ENCODE measurements at places on chromosomes 12 and 14.
A peak's percentile ranks its signal among the peaks of the same experiment; 100 is the strongest.

- DNase-seq = no peak
Measured at GRCh38 chr14:49553892-49554291, 32.3 kb downstream of the RPS29 start.

GRCh38 chr12:126346087-126346486, 1280.9 kb downstream of the AACS start:
- DNase-seq = no peak

DNA sequence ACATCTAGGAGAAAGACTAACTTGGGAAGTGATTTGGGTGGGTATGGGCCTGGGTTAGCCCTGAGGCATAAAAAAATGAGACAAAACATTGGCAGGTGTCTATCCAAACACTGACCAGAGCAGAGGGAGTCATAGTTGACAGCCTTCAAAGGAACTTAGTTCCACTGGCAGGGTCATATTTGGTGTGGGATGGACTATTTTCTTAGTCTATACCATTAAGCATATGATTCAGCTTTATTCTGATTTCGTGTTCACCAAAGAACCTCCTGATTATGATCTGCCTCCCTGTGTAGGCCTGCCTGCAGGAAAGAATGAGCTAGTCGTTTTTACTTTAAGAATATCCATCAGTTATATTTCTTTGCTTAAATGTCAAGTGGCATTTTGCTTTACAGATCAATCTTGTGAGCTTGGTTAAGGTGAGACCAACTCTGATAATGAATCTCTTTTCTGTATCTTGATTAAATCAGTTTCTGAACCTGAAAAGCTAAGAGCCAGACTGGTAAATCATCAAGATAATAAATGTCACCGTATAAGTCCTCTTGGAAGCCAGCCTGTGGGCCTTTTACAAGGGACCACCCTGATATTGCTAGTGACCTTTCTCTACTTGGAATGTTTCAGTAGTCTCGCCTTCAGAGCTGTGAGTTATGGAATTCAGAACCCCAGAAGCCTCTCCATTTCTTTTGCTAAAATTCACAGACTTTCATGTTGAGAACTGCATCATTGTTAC, 182.9 kb downstream of the MON2 start:
- no peak for DNase-seq

DNA sequence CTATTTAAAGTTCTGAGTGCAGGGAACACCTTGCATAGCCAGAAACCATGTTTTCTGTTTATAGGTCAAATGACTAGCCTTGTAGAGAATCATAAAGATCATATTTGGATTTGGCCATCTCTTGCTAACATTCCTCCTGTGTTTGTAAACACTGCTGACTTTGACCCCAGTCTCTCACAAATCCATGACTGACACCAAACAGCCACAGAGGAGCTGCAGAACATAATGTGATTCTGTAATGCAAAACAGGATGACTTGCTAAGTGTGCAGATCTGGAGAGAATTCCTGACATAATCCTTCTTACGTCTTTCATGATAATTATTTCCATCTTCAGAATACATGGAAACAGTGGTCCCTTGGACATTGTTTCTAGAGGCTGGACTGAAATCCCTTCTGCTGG, 211.8 kb downstream of the BMP4 start:
- no peak for DNase-seq

DNA sequence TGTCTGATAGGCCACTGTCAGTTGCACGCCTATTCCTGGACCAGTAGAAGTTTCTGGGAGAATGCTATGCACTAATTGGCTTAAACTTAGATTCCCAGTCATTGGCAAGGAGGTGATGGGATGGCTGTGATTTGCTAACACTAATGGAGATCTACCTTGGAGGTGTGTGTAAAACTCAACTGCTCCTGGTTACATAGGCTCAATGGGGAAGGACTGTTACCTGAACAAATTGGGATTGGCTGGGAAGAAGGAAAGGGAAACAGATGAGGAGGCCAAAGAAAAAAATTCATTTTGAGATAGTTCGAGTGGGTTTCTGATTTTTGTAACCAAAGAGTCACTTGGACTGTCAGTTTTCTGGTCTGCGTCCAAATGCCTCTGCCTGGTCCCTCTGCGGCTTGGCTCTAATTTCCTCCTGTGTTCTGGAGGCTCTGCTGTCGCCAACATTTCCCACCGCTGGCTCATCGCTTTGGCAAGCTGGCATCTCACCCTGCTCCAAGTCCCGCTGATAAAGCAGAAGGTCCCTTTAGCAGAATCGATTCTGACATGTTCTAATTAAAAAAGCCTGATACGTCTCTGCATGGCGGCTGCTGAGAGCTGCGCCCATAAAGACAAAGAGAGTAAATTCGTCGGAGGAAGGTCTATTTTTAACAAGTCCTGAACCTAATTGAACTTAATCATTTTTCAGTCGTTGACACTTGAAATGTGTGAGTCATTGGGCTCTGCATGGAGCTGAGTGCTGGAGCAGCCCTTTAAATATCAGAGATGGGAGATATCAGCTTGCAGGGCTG, 2.0 kb upstream of the CCDC63 start:
- DNase-seq = no peak

GRCh38 chr12:30926243-30927221, at the start of gene TSPAN11:
TSS of gene TSPAN11 (plus strand) at chr12:30926748. CDS start at chr12:30953992, 27,244 bp downstream.
- DNase-seq = peak; percentile 30

GRCh38 chr12:94174576-94174975, 26.2 kb downstream of the PLXNC1 start:
- DNase-seq = peak; percentile 57

DNA sequence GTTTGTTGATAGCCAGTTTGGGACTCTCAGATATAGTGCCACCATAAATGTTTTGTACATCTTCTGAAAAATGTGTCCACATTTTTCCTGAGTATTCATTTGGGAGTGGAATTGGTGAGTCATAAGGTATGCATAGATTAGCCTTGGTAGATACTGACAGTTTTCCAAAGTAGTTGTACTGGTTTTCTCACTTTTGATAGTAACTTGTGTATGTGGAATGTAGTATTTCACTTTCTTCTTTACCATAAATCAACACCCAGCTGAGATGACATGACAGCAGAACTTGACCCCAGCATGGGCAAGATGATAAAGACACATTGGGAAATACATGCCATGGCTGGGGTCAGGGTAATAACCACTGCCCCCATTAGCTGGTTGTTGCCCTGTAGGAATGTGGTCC, 5.4 kb downstream of the FBXW8 start:
- no peak for DNase-seq

DNA sequence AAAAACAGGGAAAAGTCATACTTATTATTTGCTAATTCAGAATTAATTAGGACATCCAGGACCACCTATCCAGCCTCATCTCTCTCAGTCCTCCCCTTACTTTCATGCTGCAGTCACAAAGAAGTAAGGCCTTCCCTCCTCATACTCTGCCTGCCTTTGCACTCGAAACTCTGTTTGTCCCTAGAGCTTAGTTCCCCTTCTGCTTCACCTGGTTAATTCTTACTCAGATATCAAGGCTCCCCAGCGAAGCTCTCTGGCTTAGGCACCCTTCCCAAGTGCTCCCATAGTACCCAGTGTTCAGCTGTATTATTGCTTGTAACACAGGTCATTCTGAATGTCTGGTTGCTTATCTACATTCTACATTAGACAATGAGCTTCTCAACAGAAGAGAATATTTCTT, 81.3 kb downstream of the ERGIC2 start:
- no peak for DNase-seq

GRCh38 chr12:104494137-104494792, 37.5 kb downstream of the CHST11 start:
- DNase-seq = peak; percentile 71

DNA sequence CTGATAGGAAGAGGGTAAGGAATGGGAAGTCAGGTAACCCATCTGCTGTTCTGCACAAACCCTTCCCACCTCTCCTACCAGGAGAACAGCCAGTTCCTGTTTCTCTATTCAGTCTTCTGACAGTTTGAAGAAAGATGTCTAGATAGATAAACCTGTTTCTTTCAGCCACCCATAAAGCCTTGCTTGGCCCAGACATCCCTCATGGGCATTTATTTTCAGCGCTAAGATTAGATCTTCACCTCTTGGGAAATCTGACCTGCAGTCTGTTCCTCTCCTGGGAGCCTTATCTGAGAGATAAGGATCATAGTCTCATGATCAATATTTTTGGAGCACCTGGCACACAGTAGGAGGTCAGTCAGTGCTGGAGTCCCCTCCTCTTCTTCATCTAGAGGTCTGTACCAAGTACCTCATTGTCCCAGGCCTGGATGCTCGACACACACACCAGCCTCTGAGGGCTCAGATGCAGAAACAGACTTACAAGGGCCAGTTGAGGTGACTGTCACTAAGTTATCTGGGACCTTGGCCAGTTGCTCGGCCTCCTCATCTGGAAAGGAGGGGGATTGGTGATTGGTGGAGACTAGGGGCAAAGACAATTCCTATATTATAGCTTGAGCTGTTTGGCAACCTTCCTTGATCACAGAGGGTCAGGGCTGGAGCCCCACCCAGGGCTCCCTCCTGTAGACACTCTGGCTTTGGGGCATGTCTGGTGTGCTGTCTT, 18.2 kb downstream of the ACVRL1 start:
- no peak for DNase-seq

DNA sequence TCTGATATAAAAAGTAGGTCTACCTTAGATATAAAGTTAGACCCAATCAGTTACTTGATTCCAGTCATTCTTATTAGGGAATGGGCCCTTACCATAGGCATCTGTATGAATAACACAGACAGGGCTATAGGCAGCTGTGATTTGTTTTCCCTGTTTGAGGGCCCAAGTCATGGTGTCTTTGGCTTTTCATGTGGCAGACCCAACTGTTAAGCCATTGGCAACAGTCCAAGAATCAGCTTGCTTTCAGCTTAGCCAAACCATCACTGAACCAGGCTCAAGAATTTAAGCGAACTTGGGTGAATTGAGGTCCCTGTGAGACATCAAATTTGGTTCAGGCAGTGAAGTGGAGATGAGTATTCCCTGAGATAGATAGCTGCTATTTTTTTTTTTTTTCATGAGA, 111.2 kb downstream of the LRRIQ1 start:
- no peak for DNase-seq

DNA sequence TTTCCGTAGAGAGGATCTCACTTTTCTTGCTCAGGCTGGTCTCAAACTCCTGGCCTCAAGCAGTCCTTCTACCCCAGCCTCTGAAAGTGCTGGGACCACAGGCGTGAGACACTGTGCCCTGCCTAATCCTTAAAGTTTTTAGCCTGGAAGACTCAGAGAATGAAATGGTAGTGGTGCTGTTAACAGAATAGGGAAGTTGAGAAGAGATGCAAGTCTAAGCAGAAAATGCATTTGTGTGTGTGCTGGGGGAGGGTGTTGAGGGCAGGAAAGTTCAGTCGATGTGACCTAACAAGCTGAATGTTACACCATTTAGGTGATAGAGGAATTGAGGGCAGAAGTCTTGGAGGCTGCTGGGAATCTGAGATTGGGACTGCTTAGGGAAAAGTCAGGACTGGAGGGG, 6.9 kb upstream of the TUBA1A start:
- no peak for DNase-seq

GRCh38 chr12:118058881-118059280, 2.1 kb downstream of the WSB2 start:
- no peak for DNase-seq

DNA sequence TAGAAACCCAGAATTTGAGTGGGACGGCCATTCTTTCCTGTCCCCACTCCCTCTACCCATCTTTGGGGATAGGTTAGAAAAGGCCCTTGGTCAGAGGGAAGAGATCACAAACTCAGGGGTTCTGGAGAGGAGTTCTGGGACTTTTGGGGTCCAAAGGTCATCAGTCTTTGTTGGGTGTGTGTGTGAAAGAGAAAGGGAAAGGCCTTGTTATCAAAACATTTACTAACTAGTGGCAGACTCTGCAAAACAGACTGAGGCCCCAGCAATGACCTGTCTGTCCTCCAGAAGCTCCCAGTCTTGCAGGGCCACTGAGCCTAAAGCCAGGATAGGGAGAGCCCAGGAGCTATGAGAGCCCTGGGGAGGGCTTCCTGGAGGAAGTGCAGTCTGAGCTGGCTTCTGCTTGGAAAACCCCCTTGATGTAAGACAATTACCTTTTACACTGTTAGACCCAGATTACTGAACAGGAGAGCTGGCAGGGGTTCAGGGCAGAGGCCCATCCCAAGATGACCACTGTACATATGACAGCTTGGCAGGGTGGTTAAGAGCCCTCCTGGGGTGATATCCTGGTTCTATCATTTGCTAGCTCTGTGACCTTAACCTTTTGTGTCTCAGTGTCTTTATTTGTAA, 429.1 kb upstream of the CCDC196 start:
- DNase-seq = no peak

GRCh38 chr12:60724984-60725383, 1129.2 kb downstream of the SLC16A7 start:
- DNase-seq = no peak

DNA sequence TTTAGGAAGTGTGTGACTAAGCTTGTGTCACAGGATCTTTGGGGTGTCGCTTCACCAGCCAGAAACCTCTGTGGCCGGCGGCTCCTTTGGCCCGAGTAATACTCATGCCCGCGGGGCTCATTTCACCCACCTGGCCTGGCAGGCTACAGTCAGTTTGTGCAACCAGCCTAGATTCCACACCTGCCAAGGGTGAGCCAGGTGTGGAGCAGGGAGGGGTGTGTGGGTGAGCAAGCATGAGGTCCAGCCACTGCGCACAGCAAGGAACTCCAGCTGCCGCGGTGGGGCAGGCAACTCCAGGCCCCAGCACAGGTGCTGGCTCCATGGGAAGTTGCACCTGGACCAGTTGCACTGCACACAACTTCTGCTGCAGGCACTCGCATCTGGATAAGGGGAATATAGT, 462.3 kb upstream of the LRFN5 start:
- DNase-seq = no peak

GRCh38 chr12:18427520-18427919, 166.2 kb downstream of the PIK3C2G start:
- DNase-seq = no peak

DNA sequence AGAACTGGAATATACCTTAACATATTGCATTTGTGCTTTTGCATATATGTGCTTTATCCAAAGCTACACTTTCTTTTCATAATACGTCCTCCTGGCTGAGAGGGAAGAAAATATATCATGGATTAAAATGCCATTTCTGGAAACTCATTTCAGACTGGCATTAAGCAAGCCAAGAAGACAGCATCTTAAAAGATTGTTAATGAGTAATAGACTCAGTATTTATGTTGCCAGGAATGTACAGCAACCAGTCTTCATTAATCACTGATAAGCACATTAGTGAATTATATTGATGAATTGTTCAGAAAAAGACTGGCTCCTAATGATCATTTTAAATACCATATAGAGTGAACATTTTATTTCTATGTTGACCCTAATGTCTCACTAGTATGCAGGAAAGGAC, 134.9 kb upstream of the IFNG-AS1 start:
- no peak for DNase-seq

- no peak for DNase-seq
Measured at GRCh38 chr12:33111850-33112249, 215.3 kb upstream of the PKP2 start.

- no peak for DNase-seq
Measured at GRCh38 chr12:26360062-26360461, 164.7 kb downstream of the SSPN start.
